ENCODE measurements at places on chromosomes 7 and 10. TPM values are rescaled to one million over a fixed set of nuclear protein-coding genes. Genes with fewer than 3 reads are reported as not detected.

DNA sequence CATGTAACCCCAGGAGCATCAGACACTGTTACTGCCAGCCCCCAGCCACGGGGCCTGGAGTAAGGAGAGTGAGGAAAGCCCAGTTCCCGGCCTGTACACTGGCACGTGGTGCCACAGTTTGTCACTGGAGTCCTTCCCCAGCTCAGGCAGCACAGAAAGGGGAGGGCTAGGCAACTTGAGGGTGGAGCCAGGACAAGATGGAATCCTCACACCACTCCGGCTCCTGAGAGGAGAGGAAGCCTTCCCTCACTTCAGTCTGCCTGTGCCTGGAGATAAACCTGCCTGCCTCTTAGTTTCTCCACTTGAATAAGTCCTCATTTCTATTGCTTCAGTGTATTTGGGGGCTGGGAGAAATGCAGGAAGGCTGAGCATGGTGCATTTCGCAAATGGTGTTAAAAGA is 176.0 kb downstream of the KIAA1217 start:
- H3K27ac ChIP-seq = no peak overlapping the region
- H3K4me1 ChIP-seq = peaks cover 25% of the 10 kb centered on the region
- H3K4me3 ChIP-seq = no peak overlapping the region

GRCh38 chr7:71707041-71707440 is 575.1 kb downstream of the GALNT17 start:
- no peaks in the 10 kb centered on the region for H3K36me3 ChIP-seq
- no peak overlapping the region for H3K4me3 ChIP-seq
- H3K27ac ChIP-seq = no peak overlapping the region
- no peaks in the 10 kb centered on the region for H3K4me1 ChIP-seq
- H3K27me3 ChIP-seq = peaks cover 26% of the 10 kb centered on the region

- H3K4me1 ChIP-seq = no peaks in the 10 kb centered on the region
- no peak overlapping the region for H3K27ac ChIP-seq
- no peak overlapping the region for H3K4me3 ChIP-seq
- peak; percentile 30 for DNase-seq
Measured at GRCh38 chr7:90520484-90520883, 51.0 kb downstream of the PTTG1IP2 start.

- H3K4me1 ChIP-seq = peaks cover 24% of the 10 kb centered on the region
- peak overlapping the region; percentile 61 for H3K4me3 ChIP-seq
- no peaks in the 10 kb centered on the region for H3K27me3 ChIP-seq
- DNase-seq = peak; percentile 95
- H3K27ac ChIP-seq = peak overlapping the region; percentile 92
- H3K36me3 ChIP-seq = peaks cover 6% of the 10 kb centered on the region
Measured at GRCh38 chr7:151923097-151923876, 33.0 kb upstream of the GALNTL5 start.

- DNase-seq = no peak
- no peak overlapping the region for H3K27ac ChIP-seq
- peaks cover 11% of the 10 kb centered on the region for H3K27me3 ChIP-seq
- no peaks in the 10 kb centered on the region for H3K4me1 ChIP-seq
Measured at GRCh38 chr7:26013551-26014083, 138.4 kb upstream of the NFE2L3 start.

GRCh38 chr10:26978519-26978918 is 117.8 kb upstream of the ABI1 start:
- no peaks in the 10 kb centered on the region for H3K27me3 ChIP-seq
- no peaks in the 10 kb centered on the region for H3K36me3 ChIP-seq

DNA sequence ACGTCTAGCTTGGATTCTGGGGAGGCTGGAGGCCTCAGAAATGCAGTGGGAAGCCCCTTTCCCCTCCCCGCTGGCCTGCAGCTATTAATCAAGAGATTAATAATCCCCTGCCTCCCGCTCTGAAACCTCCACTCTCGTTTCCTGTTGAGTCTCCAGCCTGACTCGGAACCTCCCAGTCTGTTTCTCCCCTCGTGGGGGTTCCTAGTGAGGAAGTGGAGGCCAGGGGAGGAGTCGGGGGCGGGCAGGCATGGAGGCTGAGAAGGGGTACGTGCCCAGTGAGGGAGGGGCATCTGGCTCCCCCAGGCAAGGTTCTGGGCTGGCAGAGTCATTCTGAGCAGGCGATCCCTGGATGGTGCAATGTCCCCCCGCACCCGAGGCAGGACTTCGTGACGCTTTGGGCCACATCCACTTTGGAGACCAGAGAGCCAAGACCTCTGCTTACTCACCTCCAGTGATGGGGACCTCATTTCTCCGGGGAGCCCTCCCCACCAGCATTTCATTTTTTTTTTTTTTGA is 73.6 kb downstream of the COL26A1 start:
- no peak overlapping the region for H3K27ac ChIP-seq
- H3K4me3 ChIP-seq = no peak overlapping the region
- no peaks in the 10 kb centered on the region for H3K4me1 ChIP-seq
- peaks cover 62% of the 10 kb centered on the region for H3K27me3 ChIP-seq
- no peak for DNase-seq

GRCh38 chr10:133159611-133159949 is 439 bp upstream of the KNDC1 start:
- no peaks in the 10 kb centered on the region for H3K4me1 ChIP-seq
- H3K4me3 ChIP-seq = no peak overlapping the region
- no peaks in the 10 kb centered on the region for H3K36me3 ChIP-seq
- no peak for DNase-seq

DNA sequence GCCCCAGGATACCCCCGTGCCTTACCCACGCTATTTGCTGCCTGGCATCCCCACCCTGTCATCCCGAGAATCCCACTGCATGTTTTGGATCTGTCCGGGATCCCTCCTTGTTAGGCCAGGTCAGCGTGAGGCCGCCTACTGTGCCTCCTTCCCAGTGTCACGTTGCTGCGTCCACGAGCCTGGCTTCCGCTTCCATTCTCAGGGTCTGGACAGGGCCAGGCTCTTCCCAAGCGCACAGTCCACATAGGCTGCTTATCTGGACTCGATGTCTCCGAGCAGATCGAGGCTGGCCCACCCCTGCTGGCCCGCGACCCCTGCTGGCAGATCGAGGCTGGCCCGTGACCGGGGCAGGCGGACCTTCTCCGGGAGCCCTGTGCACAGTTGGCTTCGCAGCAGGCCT is 27.1 kb downstream of the FOXK1 start:
- H3K4me3 ChIP-seq = no peak overlapping the region
- DNase-seq = no peak
- peaks cover 6% of the 10 kb centered on the region for H3K4me1 ChIP-seq

DNA sequence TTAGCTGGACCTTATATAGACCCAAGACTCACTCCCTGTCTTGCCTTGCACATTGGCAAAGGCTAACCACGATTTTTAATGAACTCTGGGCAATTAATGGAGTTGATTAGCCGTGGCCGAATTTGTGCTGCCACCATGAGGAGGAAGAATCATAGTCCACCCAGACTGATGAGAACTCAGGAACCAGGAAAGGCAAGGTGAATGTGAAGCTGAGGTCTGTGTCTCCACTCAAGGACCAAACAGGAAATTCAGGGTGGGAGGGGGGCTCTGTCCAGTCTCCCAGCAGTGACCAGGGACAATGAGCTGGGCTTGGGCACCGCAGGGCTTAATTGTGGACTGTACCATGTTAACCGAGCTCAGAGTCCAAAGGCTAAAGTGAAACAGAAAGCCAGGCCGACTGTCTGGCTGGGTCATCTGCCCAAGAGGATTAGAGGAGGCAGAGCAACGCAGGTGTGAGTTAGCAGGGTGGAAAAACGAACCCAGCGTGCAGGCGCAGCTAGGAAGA is 127.0 kb upstream of the JCAD start:
- H3K36me3 ChIP-seq = no peaks in the 10 kb centered on the region
- H3K27me3 ChIP-seq = no peaks in the 10 kb centered on the region
- H3K27ac ChIP-seq = peak overlapping the region; percentile 52

Gene STK17A
- 51.6 TPM for total RNA-seq

Gene OPN4
- not detected for total RNA-seq

Gene AGBL3
- 1.8 TPM for total RNA-seq

Gene CELF2
- total RNA-seq = not detected

Gene LRIT1
- total RNA-seq = not detected

Measured in MCF 10A (cell line).